Amygdala (tissue), 56 donors: ENCODE measurements at places on chromosomes 12 and 14.

GRCh38 chr14:51504669-51505068 lies 147.0 kb upstream of the FRMD6 start:
- DNase-seq, result no peak

GRCh38 chr14:46574221-46574977 lies 77.2 kb downstream of the RPL10L start:
- no peak for DNase-seq

- no peak for DNase-seq
These were observed 2.6 kb downstream of the SIX4 start for GRCh38 chr14:60721326-60722106.

GRCh38 chr14:39320318-39320717 lies 86.6 kb downstream of the MIA2 start:
- no peak for DNase-seq

DNA sequence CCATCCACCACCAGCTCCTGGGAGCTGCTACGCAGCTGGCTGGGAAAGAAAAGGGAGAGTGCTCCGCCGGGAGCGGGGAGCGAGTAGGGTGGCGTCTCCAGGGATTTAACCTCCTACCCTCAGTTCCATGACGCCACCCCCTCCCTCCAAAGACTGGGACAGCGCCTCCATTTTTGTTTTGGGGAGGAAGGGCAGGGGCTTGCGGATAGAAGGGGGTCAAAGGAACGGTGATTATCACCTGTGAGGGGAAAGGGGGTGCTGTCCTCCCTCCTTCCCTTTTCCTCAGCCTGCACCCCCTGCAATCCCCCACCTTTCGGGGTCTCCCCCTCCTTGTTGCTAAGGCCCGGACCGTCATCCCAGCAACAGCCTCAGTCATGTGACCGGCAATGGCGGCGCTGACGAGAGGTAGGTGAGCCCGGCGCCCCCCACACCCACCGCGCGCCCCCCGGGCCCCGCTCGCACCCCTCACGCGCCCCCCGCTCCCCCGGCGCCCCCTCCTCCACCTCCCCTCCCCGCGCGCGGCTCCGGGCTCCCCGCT lies at the start of gene DTX3:
Gene DTX3 (plus strand): TSS at position 371 of the 538 bp plus-strand sequence. CDS start 1,694 bp downstream, outside the sequence.
- peak; percentile 58 for DNase-seq

- DNase-seq, result no peak
These were observed 62.4 kb downstream of the PLEKHG3 start for GRCh38 chr14:64766430-64767151.

- peak; percentile 32 for DNase-seq
These were observed 708.0 kb downstream of the MED13L start for GRCh38 chr12:115569345-115570068.

GRCh38 chr12:65891219-65891618 lies 66.9 kb downstream of the HMGA2 start:
- no peak for DNase-seq

DNA sequence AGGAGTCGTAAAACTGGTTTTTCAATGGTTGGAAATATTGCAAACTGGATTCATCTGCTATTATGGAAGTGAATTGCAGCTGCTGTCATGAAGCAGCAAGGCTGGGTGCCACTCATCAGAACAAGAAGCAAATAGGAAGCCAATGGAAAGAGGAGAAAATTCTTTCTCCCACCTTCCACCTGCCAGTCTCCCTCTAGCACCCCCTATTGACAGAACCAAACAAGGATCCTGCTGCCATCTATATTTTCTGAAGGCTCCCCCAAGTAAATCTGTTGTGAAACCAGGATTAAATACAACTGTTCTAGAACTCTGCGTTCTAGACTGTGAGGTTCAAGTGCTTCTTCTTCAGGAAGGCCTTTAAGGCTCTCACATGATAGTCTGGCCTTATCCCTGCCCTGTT lies 286.6 kb downstream of the AACS start:
- DNase-seq, result no peak
